Activated CD4-positive, alpha-beta T cell treated with anti-CD3 and anti-CD28 coated beads, Interleukin-2, Interleukin-4, amounts not matched to agents 100 ng/mL and 50 ng/mL, durations not matched to agents 16 hours and 8 hours (primary cell): ENCODE measurements at places on chromosomes 2 and 18.

DNA sequence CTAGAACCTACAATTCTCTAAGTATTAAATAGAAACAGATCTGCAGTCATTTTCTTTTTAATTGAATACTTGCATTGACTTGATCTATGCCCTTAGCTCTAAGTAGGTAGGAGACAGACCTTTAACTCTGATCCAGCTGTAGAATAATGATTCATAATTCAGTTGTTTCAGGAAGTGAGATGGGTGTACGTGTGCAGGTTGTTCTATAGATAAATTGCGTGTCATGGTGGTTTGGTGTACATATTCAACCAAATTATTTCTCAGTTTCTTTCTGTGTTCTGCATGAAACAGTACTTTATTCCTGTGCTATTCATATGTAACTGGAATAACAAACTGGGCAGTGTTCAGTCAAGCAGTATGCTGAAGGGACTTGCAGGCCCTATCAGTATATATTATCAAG is 34.3 kb upstream of the CD226 start:
- no peak for DNase-seq

- no peak for DNase-seq
These were observed 282.4 kb downstream of the MEIS1 start for GRCh38 chr2:66717218-66717905.

- no peak for DNase-seq
These were observed 133.6 kb downstream of the ALK start for GRCh38 chr2:29787473-29788465.

DNA sequence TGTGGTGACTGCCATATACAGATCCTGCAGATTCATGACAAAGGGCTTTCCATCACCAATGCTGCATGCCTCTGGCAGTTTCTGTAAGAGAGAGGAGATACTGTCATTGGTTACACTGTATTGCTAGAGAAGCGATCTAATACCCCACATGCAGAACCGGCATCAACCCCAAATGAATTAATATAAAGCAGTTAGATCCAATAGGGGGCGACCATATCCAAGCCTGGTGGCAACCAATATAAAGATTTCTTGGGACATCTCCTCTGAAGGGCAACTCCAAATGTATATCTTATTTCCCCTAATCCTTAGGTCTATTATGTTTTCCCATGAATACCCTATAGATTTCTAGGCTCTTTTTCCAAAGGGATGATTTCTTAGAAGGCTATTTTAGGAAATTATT is 17.4 kb upstream of the IHH start:
- DNase-seq, result no peak

DNA sequence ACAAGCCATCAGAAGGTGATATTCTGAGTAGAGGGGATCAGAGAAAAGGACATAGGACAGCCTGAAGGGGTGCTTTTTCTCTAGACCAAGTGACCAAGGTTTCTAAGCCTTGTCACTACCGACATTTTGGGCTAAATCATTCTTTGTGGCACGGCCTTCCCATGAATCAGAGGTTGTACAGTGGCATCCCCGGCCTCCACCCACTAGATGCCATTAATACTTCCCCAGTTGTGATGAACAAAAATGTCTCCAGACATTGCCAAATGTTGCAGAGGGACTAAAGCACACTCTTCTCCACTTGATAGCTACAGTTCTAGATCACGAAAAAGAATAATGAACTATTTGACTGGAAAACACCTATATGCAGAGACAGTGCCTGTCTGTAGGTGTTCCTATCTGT is 143.6 kb downstream of the PID1 start:
- no peak for DNase-seq

GRCh38 chr2:196365923-196366322 is 194.5 kb upstream of the STK17B start:
- peak; percentile 11 for DNase-seq

GRCh38 chr2:241232736-241233575 is 44.5 kb downstream of the ANO7 start:
- no peak for DNase-seq

DNA sequence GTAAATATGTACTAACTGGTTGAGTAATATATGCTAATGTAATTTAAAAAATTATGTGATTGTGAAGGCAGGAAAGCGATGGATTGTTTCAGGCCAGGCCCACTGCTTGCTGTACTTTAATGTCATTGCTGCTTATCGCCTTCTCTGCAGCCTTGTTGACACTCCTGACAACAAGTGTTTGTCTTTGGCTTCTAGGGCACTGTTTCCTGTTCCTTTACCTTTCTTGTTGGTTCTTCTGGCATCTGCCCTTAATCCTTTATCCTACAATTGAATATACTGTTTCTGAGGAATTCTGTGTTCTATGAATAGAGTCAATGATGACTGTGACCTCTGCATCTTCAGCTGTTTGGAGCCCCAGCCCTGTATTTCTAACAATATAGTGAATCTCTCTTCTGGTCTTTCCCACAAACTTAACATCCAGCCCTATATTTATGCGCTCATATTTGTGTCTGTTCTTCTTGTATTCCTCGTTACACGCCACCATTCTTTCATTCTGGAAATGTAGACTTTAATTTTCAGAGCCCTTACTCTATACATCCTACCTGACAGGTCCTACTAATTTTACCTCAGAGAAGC is 17.6 kb downstream of the ACSL3 start:
- DNase-seq, result no peak

DNA sequence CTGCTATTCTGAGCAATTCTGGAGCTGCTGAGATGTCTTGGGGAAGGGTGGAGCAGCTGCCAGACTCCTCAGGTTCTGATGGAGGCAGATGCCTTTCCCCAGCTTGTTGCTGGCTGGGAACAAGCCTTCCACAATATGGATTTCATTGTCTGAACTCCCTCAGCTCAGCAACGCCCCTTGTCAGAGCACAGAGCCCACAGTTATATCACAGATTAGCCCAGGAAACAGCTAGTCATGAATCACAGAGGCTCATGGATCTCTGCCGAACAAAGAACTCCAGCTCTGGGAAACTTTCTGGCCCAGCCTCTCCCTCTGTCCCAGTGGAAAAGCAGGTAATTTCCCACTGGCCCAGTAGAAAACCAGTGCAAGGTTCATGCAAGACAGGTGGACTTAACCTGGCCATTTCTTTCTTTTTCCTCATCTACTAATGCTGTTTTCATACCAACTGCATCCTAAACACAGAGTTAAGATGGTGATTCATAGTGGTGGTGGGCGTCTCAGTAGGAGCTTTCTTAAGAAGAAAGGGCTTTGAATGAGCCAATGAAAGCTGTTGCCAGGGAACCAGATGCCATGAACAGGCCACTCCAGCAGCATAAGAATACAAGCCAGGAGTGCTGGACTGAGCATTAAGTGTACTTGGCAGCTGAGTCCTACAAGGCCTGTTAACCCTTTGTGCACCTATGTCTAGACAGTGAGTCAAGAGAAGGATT is 8.7 kb upstream of the KIAA2012 start:
- DNase-seq, result no peak

GRCh38 chr2:135164431-135164830 is 112.3 kb downstream of the RAB3GAP1 start:
- no peak for DNase-seq

GRCh38 chr18:41617647-41618046 is 337.4 kb upstream of the PIK3C3 start:
- DNase-seq, result no peak

GRCh38 chr2:238817382-238817781 is 30.5 kb upstream of the TWIST2 start:
- DNase-seq, result no peak

DNA sequence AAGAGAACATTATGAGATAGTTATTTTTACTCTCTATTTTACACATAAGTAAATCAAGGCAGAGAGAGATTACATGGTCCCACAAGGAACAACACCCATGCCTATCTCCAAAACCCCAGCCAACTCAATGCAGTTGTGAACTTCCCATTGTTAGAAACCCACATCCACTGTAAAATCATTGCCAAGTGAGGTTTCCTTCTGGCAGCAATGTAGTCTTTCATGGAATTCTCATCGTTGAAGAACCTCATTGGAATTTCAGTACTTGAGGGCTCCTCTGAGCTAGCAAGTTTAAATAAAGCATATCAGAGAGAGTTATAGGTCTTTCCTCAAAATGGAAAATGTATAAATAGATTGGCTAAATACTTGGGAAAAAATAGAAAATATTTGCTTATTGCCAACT is 105.2 kb downstream of the RAD51AP2 start:
- no peak for DNase-seq

- no peak for DNase-seq
These were observed 72.6 kb downstream of the EMX1 start for GRCh38 chr2:72989770-72990556.

GRCh38 chr18:24089515-24090337 is 49.1 kb upstream of the CABYR start:
- DNase-seq, result no peak

DNA sequence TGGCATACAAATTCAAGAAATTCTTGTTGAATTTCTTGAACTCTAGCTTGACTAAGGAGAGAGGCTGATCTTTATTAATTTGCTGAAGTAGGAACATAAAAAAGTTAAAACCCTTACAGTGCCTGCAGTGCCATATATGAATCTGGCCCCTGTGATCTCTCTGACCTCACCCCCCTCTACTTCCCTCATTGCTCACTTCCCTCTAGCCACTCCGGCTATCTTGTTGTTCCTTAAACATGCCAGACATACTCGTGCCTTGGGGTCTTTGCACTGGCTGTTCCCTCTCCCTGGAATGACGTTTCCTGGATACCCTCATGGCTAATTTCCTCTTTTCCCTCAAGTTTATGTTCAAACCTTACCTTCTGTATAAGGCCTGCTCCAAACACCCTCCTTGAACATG is 246.3 kb upstream of the SIX2 start:
- no peak for DNase-seq

GRCh38 chr18:23536204-23536603 is 32.9 kb downstream of the RMC1 start:
- no peak for DNase-seq

DNA sequence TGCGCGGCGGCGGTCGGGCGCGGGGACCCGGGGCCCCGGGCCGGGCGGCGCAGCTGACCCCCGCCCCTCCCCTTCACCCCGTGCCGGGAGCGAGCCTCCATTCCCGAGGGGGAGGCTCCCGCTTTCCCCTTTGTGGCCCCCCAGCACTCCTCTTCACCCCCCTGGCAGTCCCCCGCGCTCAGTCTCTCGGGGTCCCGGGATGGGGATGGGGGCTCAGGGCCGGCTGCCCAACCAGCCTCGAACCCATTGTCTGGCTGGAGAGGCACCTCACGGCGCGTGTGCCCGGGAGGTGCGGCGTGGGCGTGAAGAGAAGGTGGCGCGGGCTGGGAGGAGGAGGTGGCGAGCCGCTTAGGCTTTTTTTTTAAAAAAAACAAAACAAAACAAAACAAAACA is 748 bp downstream of the FMNL2 start:
- DNase-seq, result no peak

GRCh38 chr18:61464551-61465142 is 131.4 kb downstream of the CDH20 start:
- no peak for DNase-seq

- DNase-seq, result no peak
These were observed 8.3 kb downstream of the EFR3B start for GRCh38 chr2:25050128-25050527.

DNA sequence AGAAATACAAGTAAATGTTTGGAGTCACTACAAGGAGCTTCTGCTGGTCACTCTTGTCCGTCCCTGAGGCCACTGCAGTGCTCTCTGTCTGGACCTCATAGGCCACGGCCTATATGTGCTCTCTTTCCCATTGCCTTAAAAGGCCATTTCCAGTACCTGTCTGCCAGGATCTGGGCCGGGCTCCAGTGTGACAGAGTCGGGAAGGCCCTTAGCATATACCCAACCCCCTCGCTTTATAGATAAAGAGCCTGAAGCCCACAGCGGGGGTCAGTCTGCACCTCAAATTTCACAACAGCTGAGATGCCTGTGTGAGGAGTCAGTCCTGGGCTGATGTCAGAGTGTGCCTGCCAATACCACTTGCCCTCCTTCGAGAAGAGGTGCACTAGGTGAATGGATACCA is 39.9 kb downstream of the ADD2 start:
- DNase-seq, result no peak

DNA sequence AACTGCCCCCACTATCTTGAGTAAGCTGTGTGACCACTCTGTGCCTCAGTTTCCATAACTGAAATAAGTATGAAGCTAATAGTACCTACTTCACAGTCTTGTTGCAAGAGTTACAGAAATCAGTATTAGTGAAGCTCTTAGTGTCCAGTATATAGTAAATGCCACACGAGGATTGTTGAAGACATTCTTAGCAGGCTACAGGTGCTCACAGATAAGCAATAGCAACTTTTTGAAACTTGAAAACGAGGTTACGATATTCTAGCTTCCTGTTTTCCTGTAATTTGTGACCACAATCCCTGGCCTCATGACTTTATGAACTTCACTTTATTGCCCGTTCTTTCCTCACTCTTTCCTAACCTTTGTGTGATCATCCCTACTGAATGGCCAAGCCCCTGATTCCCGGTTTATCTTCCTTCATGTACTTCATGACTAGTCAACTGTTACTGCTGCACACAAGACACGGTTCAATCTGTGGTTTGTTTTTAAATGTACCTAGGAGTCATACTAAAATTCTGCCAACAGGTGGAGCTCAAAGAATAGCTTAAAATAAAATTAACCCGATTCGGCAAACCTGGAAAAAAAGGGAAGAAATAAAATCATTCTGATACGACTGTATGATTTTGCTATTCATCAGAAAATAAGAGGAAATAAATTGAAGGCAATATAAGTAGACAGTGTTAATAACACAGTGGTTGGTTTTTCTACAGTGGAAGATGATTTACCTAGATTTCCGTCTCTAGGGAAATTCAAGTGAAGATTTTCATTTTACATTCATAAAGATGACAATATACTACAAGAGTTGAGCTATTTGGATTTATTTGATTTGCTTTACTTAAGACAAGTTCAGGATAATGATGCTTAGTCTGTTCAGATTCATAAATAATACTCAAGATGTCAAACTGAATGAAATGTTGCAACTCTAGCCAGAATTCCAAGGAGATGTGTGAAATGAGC is 38.1 kb upstream of the STAT1 start:
- peak; percentile 69 for DNase-seq

GRCh38 chr2:181319286-181319685 is 137.9 kb upstream of the ITGA4 start:
- DNase-seq, result no peak

- DNase-seq, result no peak
These were observed 77.2 kb upstream of the HPCAL1 start for GRCh38 chr2:10225291-10226037.

GRCh38 chr18:69985239-69985638 is 37.6 kb upstream of the CD226 start:
- DNase-seq, result no peak

GRCh38 chr2:227939271-227940027 is 68.0 kb downstream of the DAW1 start:
- DNase-seq, result peak; percentile 6

GRCh38 chr18:40404284-40404683 is 1550.8 kb upstream of the PIK3C3 start:
- no peak for DNase-seq

- DNase-seq, result no peak
These were observed 277.6 kb downstream of the EXOC6B start for GRCh38 chr2:72548081-72548764.

- DNase-seq, result no peak
These were observed 195.6 kb downstream of the MYCN start for GRCh38 chr2:16135913-16136310.

- DNase-seq, result no peak
These were observed 47.1 kb upstream of the CCDC150 start for GRCh38 chr2:196592331-196592910.
